NAMALWA (cell line): ENCODE measurements at places on chromosomes 4 and X.

DNA sequence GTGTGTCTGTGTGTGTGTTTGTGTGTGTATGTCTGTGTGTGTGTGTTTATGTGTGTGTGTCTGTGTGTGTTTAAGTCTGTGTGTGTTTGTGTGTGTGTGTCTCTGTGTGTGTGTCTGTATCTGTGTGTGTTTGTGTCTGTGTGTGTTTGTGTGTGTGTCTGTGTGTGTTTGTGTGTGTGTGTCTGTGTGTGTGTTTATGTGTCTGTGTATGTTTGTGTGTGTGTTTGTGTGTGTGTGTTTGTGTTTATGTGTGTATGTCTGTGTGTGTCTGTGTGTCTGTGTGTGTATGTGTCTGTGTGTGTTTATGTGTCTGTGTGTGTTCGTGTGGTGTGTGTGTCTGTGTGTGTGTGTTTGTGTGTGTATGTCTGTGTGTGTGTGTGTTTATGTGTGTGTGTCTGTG lies 11.4 kb downstream of the IL9R start:
- no peak for DNase-seq

- DNase-seq = no peak
Observed at GRCh38 chr4:167218022-167218608, 16.2 kb downstream of the SPOCK3 start.

DNA sequence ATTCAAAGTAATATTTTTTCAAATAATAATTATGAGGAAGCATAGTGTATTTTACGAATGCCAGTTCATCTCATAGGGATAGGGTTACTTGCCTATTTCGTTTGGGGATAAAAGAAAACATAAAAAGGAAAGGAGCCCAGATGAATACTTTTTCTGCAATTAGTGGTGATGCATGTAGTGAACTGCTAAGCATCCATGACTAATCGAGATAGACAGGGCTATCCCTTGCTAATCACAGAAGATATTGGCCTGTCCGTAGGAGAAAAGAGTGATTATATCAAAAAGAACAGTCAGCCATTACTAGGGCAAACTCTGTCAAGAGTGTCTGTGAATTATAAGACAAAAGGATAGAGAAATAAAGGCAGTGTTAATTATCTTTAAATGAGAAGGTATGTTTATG lies 746.1 kb downstream of the C4orf33 start:
- DNase-seq = no peak

GRCh38 chr4:4379540-4380087 lies 7.3 kb upstream of the NSG1 start:
- no peak for DNase-seq

GRCh38 chr4:37788819-37789218 lies 37.7 kb upstream of the PGM2 start:
- DNase-seq = no peak

DNA sequence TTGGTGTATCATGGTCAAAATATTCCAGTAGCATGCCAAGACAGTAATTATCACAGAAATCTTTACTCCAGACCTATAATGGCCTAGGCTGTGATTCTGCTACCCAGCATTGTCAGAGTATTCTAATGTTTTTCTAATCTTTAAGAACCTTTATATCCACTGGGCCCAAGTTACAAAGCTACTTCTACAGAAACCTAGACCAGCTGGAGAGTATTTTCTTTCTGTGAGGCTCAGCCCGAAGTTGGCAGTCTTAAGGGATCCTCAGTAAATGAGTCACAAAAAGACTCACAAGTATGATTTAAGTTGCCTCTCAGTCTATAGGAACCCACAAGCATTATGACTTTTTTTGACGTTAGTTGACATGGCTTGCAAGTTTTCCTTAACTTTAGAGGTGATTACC lies 638.5 kb upstream of the FAM241A start:
- DNase-seq = no peak

- peak; percentile 51 for DNase-seq
Observed at GRCh38 chrX:153469811-153470410, 465 bp downstream of the HAUS7 start.

DNA sequence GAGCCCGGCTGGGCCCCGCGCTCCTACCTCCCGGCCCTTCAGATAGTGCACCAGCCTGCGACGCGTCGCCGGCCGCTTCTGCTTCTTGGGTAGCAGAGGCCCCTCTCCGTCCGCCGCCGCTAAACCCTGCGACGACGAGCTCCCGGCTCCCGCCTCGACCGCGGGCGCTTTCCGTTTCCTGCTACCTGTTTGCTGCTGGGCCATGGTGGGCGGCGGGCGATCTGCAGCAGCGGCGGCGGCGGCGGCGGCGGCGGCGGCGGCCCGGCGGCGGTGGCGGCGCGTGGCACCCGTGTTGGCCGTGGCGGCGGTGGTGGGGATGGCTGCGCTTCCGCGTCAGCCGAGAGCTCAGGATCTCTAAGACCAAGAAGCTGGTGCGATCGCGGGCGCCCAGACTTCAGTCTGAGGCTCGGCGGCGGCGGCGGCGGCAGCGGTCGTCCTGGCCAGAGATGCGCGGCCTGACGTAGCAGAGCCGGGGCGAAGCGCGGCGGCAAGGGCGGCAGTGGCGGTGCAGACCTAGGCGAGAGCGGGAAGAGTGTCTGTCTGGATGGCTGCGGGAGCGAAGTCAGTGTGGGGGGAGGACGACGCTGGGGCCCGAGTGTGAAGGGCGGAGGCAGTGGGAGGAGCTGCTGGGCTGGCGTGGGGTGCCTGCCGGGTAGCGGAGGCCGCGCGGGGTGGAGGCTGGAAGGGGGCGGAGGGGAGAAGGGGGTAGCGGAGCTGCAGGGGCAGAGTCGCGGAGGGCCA lies at the start of gene DCAF12L2:
Gene DCAF12L2, minus strand, starts transcription at position 569 of the 741 bp plus-strand sequence. Its CDS starts 365 bp downstream, at position 204.
- DNase-seq = no peak
